ENCODE measurements at places on chromosomes 4 and X.

- DNase-seq: no peak
Measured at GRCh38 chr4:140849526-140849925, 93.3 kb upstream of the TBC1D9 start.

DNA sequence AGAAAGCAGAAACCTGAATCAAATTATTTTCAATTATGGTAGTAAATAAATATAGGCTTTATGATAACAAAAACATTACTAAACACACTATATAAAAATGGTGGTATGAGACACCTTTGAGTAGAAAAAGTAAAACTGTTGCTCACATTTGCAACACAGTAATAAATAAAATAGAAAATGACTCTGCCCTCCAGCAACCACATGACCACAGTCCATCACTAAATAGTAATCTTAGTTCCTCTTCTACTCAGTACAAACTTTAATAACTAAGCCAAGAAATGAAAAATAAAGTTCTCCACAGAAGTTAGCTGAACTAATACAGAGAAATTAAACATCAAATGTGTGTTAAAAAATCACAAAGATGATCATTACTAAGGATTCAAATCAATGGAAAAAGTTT lies 108.5 kb downstream of the ADGRA3 start:
- no peak for DNase-seq

DNA sequence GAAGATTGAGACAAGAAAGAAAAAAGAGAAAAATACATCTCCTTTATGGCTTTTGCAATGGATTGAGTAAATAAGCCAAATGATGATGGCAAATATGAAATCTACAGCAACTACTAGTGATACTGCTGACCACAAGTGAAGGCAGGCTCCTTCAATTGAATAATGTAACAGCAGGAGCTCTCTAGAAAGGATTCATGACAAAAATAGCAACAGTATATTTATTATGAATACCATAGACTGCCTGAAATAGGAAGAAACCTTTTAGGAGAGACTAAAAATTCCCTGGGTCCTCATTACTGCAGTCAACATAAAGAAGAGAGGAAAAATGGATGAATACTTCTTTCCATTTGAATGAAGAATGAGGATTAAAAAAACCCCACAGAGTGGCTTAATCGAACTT lies 306.8 kb upstream of the ANXA10 start:
- no peak for DNase-seq

GRCh38 chr4:79442422-79442821 lies 34.4 kb upstream of the GK2 start:
- peak; percentile 11 for DNase-seq

GRCh38 chr4:89684536-89684935 lies 152.4 kb downstream of the SNCA start:
- no peak for DNase-seq

GRCh38 chr4:152508818-152509217 lies 27.1 kb downstream of the FBXW7 start:
- no peak for DNase-seq

- DNase-seq: no peak
Measured at GRCh38 chrX:2785538-2785937, 33.7 kb downstream of the XG start.

DNA sequence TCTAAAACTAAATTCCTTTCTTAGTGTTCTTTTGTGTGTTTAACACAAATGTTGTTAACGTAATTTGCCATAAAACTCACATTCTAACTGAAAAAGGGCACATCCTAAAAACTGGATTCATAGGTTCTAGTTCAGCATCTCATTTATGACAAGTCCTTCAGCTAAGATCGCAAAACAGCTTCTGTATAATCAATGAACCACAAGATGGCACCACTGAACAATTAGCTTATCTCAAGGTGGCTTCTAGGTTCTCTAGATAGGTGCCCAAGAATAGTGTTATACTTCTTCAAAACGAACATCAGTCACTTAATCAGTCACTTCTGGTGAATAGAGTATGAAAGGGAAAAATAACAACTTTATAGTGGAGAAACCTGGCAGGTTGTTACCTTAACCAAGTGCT lies 54.3 kb downstream of the NRK start:
- DNase-seq: peak; percentile 40

DNA sequence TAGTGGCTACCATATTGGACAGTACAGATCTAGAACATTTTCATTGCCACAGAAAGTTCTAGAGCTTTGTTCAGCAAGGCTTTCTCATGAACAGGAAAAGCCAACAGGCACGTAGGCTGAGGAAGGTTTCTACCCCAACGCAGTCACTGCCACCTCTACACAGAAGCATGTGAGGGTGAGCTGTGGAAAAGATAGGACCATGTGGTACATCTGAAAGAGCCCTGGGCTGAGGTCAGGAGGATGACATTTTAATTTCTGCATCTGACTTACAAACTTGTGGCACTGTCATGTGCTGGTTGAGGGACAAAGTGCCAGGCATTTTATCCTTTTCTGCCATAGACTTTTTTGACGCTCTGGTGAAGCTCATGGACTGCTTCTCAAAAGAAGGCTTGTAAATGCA lies 454.2 kb downstream of the BCOR start:
- DNase-seq: no peak

- DNase-seq: no peak
Measured at GRCh38 chrX:41789374-41789773, 65.4 kb downstream of the GPR82 start.

DNA sequence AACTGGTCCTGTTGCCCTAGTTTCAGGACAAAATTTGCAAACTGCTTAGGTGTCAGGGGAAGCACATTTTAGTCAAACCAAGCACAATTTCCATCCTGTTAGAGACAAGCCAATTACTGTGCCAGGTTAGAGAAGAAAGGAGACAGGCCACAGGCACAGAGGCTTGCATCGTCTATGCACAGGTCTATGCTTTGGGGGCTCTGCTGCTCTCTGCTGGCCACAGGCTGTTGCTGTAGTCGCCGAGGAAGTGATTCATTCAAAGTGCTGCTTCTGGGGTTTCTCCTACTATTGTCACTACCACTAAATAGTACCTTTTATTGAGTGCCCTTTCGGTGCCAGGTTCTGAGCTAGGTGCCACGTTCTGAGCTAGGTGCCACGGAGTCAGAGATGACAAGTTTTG lies 45.5 kb downstream of the VGLL1 start:
- peak; percentile 54 for DNase-seq

DNA sequence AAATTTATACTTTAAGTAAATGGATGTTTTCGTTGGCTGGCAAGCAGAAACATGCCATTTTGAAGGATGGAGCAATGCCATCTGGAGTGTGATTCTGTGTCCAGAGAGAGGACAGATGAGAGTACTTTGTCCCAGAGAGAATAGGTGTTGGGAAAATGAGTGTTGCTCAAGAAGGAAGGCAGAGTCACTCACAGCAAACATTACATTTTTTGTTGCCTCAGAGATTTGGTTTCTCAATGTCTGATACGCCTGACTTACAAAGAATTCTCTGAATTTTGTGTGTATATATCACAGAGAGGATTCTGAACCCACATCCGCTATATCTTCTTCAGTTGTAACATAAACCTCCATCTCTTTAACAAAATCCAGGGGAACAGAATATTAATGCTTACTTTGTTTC lies 102.8 kb upstream of the PCDH18 start:
- peak; percentile 84 for DNase-seq

GRCh38 chr4:80094191-80094590 lies 21.2 kb upstream of the ANTXR2 start:
- DNase-seq: peak; percentile 80

DNA sequence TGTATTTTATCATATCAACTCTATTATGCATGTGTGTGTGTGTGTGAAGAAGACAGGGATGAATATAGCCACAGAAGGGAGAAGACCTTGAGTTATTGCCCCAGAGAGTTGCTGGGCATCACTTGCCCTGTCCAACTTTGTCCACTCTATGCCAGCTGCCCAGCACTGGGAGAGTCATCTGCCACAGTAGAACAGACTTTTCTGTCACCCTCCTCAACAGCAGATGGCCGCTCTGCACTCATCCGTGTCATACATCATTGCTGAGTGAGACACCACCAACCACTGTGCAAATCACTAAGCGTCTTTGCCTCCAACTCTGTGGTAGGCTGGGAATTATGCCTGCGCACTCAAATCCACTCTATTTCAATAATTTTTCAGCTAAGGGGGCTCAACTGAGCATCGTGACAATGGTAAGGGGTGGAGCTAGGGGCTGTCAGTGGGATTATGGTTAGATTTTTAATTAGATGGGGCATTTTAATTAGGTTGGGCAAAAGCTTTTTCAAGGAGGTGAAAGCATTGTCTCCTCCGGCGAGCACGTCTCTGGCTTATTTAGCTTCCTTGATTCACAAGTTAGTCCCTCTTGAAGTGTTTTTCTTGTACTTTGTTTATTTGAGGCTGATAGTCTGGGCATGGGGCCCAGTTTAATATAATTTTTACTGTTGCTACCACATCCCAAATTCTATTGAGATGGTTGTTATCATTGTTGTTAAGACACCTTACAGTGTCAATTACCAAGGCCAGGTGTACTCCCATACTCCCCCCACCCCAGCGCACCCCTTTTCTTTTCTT lies 100.1 kb upstream of the KLF3 start:
- peak; percentile 50 for DNase-seq

- peak; percentile 26 for DNase-seq
Measured at GRCh38 chr4:182250446-182250845, 7.2 kb downstream of the TENM3 start.

DNA sequence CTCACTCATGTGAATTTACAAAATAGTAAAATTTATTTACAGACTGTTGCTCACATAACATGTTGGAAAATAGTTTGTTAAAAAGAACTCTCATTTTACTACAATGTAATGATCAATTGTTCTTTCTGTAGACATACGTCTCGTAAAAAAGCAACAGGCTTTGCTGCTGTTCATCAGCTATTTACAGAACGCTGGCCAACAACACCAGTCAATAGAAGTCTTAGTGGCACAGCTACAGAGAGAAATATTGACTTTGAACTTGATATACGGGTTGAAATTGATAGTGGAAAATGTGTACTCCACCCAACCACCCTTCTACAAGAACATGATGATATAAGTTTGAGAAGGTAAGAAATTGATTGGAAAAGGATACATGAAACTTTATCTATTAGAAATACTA lies 47.6 kb upstream of the ADAD1 start:
- no peak for DNase-seq

GRCh38 chr4:186808630-186809018 lies 85.0 kb upstream of the FAT1 start:
- DNase-seq: peak; percentile 94
